ENCODE measurements at places on chromosomes 11 and 22. TPM values are rescaled to one million over a fixed set of nuclear protein-coding genes. Genes with fewer than 3 reads are reported as not detected.

DNA sequence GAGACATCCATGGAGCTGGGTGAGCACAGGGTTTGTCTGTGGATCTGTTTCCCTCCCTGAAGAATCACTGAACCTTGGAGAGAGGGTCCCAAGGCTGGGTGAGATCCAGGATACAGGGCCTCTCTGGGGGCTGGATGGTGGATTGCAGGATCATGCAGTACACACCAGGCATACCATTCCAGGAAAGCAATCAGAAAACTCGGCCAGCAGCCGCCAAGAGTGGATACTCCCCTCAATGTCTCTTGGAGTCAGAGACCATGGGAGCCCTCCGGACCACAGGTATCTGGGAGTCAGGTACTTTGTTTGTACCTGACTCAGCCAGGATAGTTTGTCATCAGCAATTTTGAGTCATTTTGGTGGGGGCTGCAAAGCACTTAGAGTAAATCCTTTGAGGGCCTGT, 14.6 kb upstream of the SYT13 start:
- H3K27ac ChIP-seq: no peak overlapping the region
- no peak for DNase-seq

DNA sequence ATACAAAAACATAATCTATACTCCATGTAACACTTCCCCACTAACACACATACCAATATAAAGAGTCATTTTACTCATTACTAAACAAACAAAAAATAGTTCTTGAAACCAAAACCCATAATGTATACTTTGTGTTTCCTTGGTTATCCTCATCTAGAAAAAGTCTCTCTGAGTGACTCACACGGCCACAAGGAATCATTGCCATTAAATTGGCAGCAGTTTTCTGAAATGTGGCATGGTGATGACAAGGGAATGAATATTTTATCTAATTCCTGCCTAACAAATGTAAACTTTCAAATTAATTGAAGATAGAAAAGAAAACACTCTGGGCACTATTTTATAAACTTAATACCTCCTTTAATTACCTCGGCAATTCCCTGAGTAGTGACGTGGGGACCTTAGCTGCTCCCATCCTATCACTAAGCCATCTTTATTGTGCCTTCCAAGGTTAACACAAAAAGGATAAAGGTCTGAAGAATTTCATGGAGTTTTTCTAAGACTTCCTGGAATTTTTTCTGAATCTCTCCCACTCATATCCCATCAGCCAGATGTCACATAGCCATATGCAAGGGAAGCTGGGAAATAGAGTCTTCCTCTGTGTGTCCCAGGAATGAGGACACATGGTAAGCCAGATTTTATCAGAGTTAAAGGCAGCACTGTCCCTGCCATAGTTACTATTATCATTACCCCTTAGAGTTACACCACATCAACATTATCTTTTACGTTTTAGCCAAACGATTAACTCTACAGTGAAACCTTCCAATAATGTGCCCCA, 857.2 kb upstream of the TENM4 start:
- no peaks in the 10 kb centered on the region for H3K27me3 ChIP-seq
- H3K4me1 ChIP-seq: no peaks in the 10 kb centered on the region
- no peak for DNase-seq
- H3K4me3 ChIP-seq: no peak overlapping the region
- no peaks in the 10 kb centered on the region for H3K36me3 ChIP-seq

OR52K2 gene
- not detected for polyA plus RNA-seq

IL18BP gene
- polyA plus RNA-seq: 7.8 TPM

CD248 gene
- 3.1 TPM for polyA plus RNA-seq

GAL3ST1 gene
- polyA plus RNA-seq: 3.2 TPM

KCNJ11 gene
- 3.8 TPM for polyA plus RNA-seq

- H3K36me3 ChIP-seq: no peaks in the 10 kb centered on the region
- H3K27ac ChIP-seq: no peak overlapping the region
- H3K4me1 ChIP-seq: no peaks in the 10 kb centered on the region
- no peak overlapping the region for H3K4me3 ChIP-seq
- peak; percentile 90 for DNase-seq
These were observed 11.8 kb upstream of the MIEF1 start for GRCh38 chr22:39490135-39490798.

- peaks cover 2% of the 10 kb centered on the region for H3K36me3 ChIP-seq
- no peak for DNase-seq
- H3K4me3 ChIP-seq: no peak overlapping the region
- H3K4me1 ChIP-seq: no peaks in the 10 kb centered on the region
- no peak overlapping the region for H3K27ac ChIP-seq
These were observed 8.5 kb upstream of the ADORA2A start for GRCh38 chr22:24418786-24419474.

DNA sequence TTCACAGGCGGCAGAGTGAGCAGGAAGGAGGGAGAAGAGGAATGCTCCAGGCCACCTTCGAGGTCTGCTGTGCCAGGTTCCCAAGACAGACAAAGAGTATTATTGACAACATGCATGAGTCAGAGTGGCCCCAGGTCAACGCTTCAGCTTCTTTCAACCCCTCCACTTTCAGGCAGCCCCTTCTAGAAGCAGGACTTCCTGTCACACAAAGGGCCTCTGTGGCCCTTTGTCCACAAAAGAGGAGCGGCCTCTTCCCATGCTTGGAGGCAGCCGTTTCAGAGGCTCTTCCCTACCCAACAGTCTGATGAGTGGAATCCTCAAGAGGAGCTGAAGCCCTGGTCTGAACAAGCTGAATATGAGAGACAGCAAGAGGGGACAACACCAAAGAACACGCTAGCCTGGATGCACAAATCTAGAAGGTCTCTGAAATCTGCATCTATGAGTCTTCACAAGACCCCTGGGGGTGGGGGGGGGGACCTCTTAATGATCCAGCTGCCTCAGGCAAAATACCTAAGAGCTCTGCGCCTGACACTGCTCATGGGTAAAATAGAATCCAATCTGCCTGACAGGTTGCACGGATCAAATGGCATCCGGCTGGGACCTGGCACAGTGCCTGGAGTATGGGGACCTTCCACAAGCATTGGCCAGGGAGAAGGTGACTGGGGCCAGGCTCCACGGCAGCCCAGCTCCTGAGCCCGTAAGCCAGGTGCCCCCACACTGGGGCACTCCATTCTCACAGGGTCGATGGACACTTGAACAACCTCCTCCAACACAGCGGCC, 67.5 kb downstream of the PACSIN2 start:
- H3K27ac ChIP-seq: no peak overlapping the region
- H3K4me3 ChIP-seq: no peak overlapping the region
- DNase-seq: peak; percentile 74
- no peaks in the 10 kb centered on the region for H3K36me3 ChIP-seq
- peaks cover 9% of the 10 kb centered on the region for H3K4me1 ChIP-seq

GRCh38 chr22:19863571-19863970, 8.9 kb upstream of the GNB1L start:
- no peak overlapping the region for H3K4me3 ChIP-seq
- H3K4me1 ChIP-seq: no peaks in the 10 kb centered on the region
- no peaks in the 10 kb centered on the region for H3K27me3 ChIP-seq
- no peaks in the 10 kb centered on the region for H3K36me3 ChIP-seq
- H3K27ac ChIP-seq: no peak overlapping the region

ADM gene
- 3.1 TPM for polyA plus RNA-seq

DNA sequence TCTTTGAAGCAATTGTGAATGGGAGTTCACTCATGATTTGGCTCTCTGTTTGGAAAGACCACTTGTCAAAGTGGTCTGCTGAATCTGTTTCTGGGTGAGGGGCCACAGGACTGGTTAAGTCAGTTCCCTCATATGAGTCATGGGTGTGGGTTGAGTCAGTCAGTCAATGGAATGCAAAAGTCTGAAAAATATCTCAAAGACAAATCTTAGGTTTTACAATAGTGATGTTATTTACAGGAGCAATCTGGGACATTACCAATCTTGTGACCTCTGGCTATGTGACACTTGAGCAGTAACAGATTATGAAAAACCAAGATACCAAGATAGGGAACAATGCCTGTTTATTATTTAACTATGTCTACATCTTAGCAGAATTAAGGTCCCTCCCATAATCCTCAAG, 311.6 kb downstream of the AASDHPPT start:
- H3K36me3 ChIP-seq: no peaks in the 10 kb centered on the region
- no peaks in the 10 kb centered on the region for H3K27me3 ChIP-seq
- no peak for DNase-seq
- H3K4me3 ChIP-seq: no peak overlapping the region
- no peak overlapping the region for H3K27ac ChIP-seq

- H3K4me1 ChIP-seq: no peaks in the 10 kb centered on the region
- no peak overlapping the region for H3K27ac ChIP-seq
- no peak overlapping the region for H3K4me3 ChIP-seq
These were observed 3.6 kb upstream of the FBXO3 start for GRCh38 chr11:33777906-33778305.

TREH gene
- polyA plus RNA-seq: 7.2 TPM

DNA sequence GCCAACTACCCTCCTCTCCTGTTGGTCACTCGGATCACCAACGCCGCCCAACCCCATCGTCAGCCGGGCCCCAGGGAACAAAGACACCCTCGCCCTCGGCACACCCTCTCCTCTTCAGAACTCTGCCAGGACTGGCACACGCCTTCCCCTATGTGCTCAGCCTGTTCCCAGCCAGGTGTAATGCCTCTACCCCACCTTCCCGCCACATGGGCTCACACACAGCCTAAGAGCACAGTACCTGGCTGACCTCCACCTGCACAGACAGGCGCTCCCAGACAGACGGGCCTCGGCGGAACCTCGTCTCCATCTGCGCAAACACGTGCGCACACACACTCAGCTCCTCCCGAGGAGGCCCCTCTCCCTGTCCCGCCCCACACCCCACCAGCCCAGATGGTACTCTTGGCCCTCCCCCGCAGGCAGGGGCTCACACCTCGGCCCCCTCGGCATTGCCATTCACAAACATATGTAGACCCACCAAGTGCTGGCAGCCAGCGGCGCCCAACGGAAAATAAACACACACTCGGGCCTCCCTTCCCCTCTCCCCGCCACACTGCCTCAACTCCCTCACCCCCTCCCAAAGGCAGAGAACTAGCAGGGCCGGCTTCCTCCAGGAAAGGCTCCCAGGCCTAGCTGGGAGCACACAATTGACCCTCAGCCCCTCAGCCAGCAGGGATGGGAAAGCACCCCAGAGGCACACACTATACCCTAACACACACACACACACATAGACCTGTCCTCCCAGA, 8.5 kb downstream of the ELFN2 start:
- H3K27me3 ChIP-seq: no peaks in the 10 kb centered on the region
- no peaks in the 10 kb centered on the region for H3K4me1 ChIP-seq
- H3K4me3 ChIP-seq: no peak overlapping the region
- DNase-seq: no peak

DNA sequence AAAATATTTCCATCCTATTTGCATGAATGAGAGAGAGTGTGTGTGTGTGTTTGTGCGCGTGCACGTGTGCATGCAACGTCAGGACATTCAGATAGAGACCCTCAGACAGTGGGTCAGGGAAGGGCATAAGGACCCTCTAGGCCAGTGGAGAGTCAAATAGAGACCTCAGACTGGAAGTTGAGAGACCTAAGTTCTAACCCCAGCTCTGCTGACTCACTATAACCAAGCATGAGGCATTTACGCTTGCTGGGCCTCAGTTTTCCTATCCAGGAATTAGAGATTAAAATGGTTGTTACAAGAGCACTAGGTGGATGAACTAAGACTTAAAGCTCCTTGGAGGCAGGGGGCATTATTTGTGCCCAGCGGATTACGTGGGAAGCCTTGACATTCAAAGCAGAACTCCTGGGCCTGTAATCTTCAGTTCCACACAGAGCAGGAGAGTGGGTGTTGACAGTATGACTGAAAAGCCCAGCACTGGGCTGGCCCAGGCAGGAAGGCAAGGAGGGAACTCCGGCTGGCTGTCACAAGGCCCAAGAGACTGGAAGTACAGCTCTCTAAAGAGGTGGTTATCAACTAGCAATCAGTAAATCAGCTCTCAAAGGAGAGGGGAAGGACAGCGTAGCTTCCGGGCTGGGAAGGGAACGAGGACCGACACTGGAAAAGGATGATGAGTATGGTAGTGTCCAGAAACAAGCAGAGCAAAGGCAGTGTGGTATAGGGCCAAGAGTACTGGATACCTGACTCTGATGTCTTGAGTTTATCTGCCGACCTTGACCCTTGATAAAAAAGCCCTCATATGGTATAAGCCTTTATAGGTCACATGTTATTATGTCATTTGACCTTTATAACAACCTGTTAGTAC, 9.2 kb downstream of the RHOG start:
- no peaks in the 10 kb centered on the region for H3K4me1 ChIP-seq
- no peaks in the 10 kb centered on the region for H3K27me3 ChIP-seq
- no peak overlapping the region for H3K4me3 ChIP-seq
- peak; percentile 69 for DNase-seq
- peaks cover 10% of the 10 kb centered on the region for H3K36me3 ChIP-seq
- no peak overlapping the region for H3K27ac ChIP-seq

OR5AR1 gene
- not detected for polyA plus RNA-seq

OR2AT4 gene
- polyA plus RNA-seq: 0.88 TPM

GRCh38 chr22:19438298-19438697, 6.0 kb downstream of the MRPL40 start:
- DNase-seq: no peak
- no peaks in the 10 kb centered on the region for H3K27me3 ChIP-seq
- no peak overlapping the region for H3K27ac ChIP-seq
- H3K4me3 ChIP-seq: no peak overlapping the region
- H3K36me3 ChIP-seq: no peaks in the 10 kb centered on the region

DNA sequence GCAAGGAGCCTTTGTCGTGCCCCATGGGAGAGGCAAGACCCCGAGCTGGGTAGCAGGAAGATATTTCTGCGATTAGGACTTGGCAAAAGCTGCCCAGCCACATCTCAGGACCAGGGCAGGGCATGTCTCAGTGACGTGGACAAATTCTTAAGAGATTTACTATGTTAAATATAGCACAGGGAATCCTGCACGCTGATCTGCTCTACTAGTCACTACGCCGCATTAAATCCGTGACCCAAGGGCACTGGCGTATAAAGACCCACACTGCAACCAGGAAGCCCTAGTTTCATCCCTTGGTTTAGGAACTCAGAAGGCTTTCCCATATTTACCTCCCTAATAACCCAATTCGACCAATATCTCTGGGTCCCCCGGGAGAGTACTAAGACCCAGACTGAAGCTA, 35.1 kb downstream of the AP1B1 start:
- no peaks in the 10 kb centered on the region for H3K27me3 ChIP-seq
- H3K4me1 ChIP-seq: no peaks in the 10 kb centered on the region
- H3K36me3 ChIP-seq: no peaks in the 10 kb centered on the region

MOGAT2 gene
- 13.4 TPM for polyA plus RNA-seq

SNX32 gene
- not detected for polyA plus RNA-seq

OTOG gene
- polyA plus RNA-seq: not detected

DNA sequence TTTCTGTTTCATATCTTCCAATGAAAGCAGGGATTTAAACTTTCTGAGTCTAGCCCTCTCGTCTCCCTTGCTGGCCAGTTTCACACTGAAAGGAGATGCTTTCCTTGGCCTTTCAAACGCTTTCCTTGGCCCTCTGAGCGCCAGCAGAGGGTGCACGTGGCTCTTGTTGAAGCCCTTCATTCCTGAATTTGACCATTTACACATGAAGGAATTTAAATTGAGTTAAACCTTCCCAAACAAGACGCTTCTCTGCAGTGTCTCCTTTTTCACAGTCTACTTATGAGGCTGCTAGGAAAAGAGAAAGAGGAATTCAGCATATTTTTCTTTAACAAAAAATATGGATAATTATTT, 21.6 kb downstream of the NNMT start:
- H3K36me3 ChIP-seq: peaks cover 2% of the 10 kb centered on the region
- peaks cover 25% of the 10 kb centered on the region for H3K4me1 ChIP-seq
- H3K4me3 ChIP-seq: no peak overlapping the region
- peak; percentile 81 for DNase-seq

- no peaks in the 10 kb centered on the region for H3K4me1 ChIP-seq
- no peaks in the 10 kb centered on the region for H3K27me3 ChIP-seq
- no peak overlapping the region for H3K4me3 ChIP-seq
These were observed 19.0 kb downstream of the CYTH4 start for GRCh38 chr22:37301144-37301830.

Measured in aorta (tissue), 5 donors.